Hepatocyte (in vitro differentiated cells): ENCODE measurements at places on chromosomes 2 and 18. TPM values are rescaled to one million over a fixed set of nuclear protein-coding genes. Genes with fewer than 3 reads are reported as not detected.

The UCN gene
- total RNA-seq = 1.4 and 2.9 TPM in 2 replicates

The STK39 gene
- total RNA-seq = 35.4 and 39.4 TPM in 2 replicates

The SULT1C4 gene
- 14.0 and 17.8 TPM in 2 replicates for total RNA-seq

DNA sequence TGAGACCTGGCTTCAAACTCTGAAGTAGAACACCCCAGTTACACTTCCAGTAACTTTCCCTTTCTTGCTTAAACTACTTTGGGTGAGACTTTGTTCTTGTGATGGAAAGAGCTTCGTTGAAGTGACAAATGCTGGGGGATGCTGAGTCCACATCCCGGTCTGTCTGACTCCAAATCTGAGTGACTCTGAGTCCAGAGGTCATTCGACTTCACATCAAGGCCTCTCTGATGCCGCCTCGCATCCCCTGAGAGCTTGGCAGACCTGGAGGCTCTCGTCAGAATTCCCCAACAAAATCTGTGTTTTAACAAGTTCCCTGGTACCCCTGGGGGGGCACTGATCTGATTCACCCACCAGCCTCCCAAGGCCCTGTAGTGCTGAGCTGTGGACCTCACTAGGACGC is 31.6 kb upstream of the ROCK2 start:
- no peaks in the 10 kb centered on the region for H3K27me3 ChIP-seq
- no peaks in the 10 kb centered on the region for H3K36me3 ChIP-seq
- no peak overlapping the region for H3K4me3 ChIP-seq
- H3K27ac ChIP-seq = peak overlapping the region; percentile 95
- DNase-seq = no peak

- no peak overlapping the region for H3K27ac ChIP-seq
- no peaks in the 10 kb centered on the region for H3K36me3 ChIP-seq
- DNase-seq = no peak
- H3K4me3 ChIP-seq = no peak overlapping the region
- no peaks in the 10 kb centered on the region for H3K27me3 ChIP-seq
- no peaks in the 10 kb centered on the region for H3K4me1 ChIP-seq
These were observed 2166.7 kb upstream of the PIK3C3 start for GRCh38 chr18:39788383-39788782.

GRCh38 chr2:167706800-167707199 is 540.6 kb downstream of the STK39 start:
- H3K36me3 ChIP-seq = no peaks in the 10 kb centered on the region
- no peak overlapping the region for H3K4me3 ChIP-seq
- H3K27ac ChIP-seq = no peak overlapping the region
- H3K27me3 ChIP-seq = no peaks in the 10 kb centered on the region

GRCh38 chr2:45839508-45840251 is 188.2 kb downstream of the PRKCE start:
- no peak overlapping the region for H3K4me3 ChIP-seq
- DNase-seq = no peak
- peaks cover 4% of the 10 kb centered on the region for H3K4me1 ChIP-seq
- no peaks in the 10 kb centered on the region for H3K27me3 ChIP-seq
- no peak overlapping the region for H3K27ac ChIP-seq

DNA sequence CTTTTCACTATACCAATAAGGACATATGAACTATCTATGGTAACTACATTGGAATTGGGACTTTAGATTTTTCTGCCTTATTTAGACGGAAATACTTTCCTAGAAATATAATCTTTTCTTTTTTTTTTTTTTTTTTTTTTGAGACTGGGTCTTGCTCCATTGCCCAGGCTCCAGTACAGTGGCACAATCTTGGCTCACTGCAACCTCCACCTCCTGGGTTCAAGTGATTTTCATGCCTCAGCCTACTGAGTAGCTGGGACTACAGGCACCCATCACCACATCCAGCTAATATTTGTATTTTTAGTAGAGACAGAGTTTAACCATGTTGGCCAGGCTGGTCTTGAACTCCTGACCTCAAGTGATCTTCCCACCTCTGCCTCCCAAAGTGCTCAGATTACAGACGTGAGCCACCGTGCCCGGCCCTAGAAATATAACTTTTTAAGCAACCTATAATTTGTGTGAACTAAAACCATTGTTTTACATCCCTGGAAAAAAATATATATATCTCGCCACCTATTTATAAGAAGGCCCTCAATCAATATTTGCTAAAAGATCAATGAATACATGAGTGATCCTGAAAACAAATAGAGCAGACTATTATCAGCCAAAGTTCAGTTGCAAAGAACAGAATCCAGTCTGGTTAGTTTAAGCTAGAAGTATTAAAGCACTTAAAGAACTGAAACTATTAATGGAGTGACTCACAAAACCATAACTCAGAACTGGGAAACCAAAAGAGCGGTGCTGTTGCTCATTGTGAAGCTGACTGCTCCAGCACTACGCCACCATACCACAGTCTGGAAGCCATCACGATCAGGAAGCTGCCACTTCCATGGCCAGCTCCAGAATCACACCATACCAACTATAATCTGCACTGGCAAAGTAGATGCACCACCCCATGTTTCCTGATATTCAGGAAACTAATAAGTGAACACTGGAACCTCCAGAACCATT is 8.4 kb upstream of the HNRNPLL start:
- no peak overlapping the region for H3K4me3 ChIP-seq
- peak overlapping the region; percentile 71 for H3K27ac ChIP-seq
- H3K36me3 ChIP-seq = no peaks in the 10 kb centered on the region
- no peaks in the 10 kb centered on the region for H3K27me3 ChIP-seq
- DNase-seq = peak; percentile 30

DNA sequence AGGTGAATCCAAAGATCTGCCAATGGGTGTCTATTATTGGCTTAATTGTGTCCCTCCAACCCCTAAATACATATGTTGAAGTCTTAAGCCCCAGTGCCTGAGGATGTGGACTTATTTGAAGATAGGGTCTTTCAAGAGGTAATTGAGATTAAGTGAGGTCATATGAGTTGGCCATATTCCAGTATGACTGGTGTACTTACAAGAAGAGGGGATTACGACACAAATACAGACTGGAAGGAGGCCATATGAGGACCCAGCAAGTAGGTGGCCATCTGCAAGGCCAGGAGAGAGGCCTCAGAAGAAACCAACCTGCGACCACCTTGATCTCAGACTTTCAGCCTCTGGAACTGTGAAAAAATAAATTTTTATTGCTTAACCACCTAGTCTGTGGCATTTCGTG is 121.1 kb upstream of the FN1 start:
- H3K4me3 ChIP-seq = no peak overlapping the region
- H3K4me1 ChIP-seq = no peaks in the 10 kb centered on the region
- peak; percentile 10 for DNase-seq
- H3K36me3 ChIP-seq = no peaks in the 10 kb centered on the region
- no peak overlapping the region for H3K27ac ChIP-seq

- peaks cover 11% of the 10 kb centered on the region for H3K4me1 ChIP-seq
- no peak overlapping the region for H3K4me3 ChIP-seq
- no peaks in the 10 kb centered on the region for H3K27me3 ChIP-seq
- H3K27ac ChIP-seq = no peak overlapping the region
- no peaks in the 10 kb centered on the region for H3K36me3 ChIP-seq
These were observed 108.5 kb downstream of the RAPGEF4 start for GRCh38 chr2:172843902-172844715.

- H3K36me3 ChIP-seq = no peaks in the 10 kb centered on the region
- DNase-seq = no peak
- no peak overlapping the region for H3K27ac ChIP-seq
- H3K27me3 ChIP-seq = no peaks in the 10 kb centered on the region
These were observed 127.7 kb downstream of the DTNA start for GRCh38 chr18:34837769-34838272.

GRCh38 chr2:240921311-240921994 is 15.3 kb downstream of the CROCC2 start:
- no peaks in the 10 kb centered on the region for H3K36me3 ChIP-seq
- no peaks in the 10 kb centered on the region for H3K27me3 ChIP-seq
- H3K27ac ChIP-seq = no peak overlapping the region
- DNase-seq = peak; percentile 50
